ENCODE measurements at places on chromosomes 1 and 21. TPM values are rescaled to one million over a fixed set of nuclear protein-coding genes. Genes with fewer than 3 reads are reported as not detected.

Gene FAM177B
- total RNA-seq: not detected

Gene ALPL
- 16.2 TPM for total RNA-seq

GRCh38 chr1:89890085-89890752, 69.4 kb downstream of the LRRC8D start:
- DNase-seq: no peak

GRCh38 chr1:82160903-82161302, 360.2 kb downstream of the ADGRL2 start:
- DNase-seq: no peak

DNA sequence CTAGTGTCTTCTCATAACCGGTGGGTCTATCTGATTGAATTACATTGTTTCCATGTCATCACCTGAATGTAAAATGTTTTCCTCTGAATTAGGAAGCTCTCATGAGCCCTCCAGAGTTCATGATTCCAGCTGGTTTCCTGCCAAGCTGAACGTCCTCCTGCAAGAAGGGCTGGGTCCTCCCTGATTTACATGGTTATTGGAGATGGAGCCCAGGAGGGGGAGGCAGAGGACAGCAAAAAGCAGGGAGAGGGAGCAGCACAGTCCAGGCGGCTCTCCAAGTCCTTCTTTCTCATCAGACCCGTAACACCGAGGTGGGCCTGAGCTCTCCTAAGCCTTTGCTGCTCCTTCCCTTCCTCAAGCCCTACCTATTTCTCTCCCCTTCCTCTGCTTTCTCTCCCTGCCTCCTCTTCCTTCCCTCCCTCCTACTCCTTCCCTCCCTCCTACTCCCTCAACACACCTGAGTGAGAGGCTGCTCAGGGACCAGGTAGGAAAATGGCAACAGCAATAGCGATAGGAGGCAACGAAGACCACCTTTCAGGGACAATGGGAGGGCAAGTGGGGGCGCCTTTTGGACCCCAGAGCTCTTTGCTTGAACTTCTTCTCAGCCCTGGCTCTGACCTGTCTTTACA, 265.9 kb downstream of the PRDM2 start:
- DNase-seq: no peak

DNA sequence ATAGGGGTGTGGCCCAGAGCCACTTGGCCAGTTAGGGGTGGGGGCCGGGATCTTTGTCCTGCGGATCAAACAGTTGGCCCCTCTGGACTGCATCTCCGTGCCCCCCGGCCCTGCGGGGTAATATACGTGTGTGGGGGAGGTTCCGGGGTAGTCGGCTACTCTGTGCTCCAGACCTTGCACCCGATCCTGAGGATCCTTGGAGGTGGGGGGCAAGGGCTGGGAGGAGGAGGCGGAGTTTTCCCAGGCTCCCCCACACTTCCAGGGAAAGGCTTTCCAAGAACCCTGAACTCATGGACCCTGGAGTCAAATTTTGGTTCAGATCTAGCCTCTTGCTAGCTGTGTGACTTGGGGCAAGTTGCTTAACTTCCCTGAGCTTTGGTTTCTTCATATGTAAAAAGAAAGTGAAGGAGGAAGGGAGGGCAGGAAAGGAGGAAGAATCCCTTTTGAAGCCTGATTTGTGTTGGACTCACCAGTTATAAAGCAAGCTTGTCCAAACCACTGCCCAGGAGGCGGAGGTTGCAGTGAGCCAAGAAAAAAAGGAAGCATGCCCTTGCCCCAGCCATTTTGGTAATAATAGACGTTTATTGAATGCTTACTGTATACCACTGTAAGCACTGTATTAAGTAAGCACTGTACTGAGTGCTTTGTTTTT, 686 bp downstream of the MIIP start:
- DNase-seq: no peak

- no peak for DNase-seq
These were observed 197.4 kb downstream of the FGGY start for GRCh38 chr1:59494145-59494833.

GRCh38 chr1:11828511-11828910, 19.1 kb downstream of the NPPA start:
- DNase-seq: no peak

DNA sequence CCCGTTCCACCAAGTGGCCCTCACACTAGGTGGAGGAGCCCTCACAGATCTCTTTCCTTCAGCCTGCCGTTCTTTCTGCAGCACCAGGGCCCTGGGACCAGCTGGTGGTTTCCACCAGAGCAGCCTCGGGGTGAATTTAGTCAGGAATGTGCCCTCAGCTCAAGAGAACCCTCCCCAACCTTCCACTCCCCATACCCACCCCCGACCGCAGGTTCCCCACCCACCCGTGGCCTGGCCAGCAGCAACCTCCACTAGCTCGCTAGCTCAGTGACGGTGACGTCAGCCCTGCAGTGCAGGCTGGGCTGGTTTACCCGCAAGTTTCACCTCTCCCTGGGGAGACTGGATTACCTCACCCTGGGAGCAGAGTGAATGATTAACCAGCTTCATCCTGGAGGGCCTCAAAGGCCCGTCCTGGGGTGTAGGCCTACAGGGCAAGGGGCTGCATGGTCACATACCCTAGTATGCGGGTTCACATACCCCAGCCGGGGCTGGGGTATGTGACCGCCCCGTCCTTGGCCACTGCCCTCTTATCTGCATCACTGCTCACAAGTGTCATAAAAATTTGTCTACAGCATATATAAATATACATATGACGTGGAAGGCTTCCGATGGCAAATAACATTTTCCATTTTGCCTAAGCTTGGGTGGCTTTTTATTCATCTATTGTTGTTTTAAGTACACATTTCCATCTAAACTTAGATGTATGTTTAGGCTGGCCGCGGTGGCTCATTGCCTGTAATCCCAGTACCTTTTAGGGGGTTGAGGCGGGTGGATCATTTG, 24.5 kb downstream of the ELF3 start:
- peak; percentile 83 for DNase-seq

Data from right atrium auricular region (tissue), 2 donors.